DMS 273 treated with DMSO at 0.1 percent for 48 hours (cell line): ENCODE measurements at places on chromosomes 5 and 9.
A peak's percentile ranks its signal among the peaks of the same experiment; 100 is the strongest.

DNA sequence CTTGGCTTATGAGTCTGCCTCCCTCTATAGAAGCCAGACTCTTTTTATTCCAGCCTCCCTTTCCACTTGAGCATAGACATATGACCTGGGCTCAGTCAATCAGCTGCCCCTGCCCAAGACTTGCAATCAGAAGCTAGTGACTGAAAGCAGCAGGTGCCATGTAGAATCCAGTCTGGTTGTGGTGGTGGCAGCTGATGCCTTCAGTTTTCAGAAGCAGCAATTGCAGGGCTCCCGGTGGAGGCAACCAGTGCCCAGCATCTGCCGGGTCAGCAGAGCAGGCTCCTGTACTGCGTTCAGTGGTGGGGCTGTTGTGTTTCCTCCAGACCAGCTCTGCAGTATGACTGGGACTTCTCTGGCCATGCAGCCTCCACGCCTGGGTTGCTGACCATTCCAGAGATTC is 53.9 kb upstream of the PALM2AKAP2 start:
- no peak for DNase-seq

GRCh38 chr5:15496886-15497285 is 3.1 kb upstream of the FBXL7 start:
- DNase-seq: no peak

DNA sequence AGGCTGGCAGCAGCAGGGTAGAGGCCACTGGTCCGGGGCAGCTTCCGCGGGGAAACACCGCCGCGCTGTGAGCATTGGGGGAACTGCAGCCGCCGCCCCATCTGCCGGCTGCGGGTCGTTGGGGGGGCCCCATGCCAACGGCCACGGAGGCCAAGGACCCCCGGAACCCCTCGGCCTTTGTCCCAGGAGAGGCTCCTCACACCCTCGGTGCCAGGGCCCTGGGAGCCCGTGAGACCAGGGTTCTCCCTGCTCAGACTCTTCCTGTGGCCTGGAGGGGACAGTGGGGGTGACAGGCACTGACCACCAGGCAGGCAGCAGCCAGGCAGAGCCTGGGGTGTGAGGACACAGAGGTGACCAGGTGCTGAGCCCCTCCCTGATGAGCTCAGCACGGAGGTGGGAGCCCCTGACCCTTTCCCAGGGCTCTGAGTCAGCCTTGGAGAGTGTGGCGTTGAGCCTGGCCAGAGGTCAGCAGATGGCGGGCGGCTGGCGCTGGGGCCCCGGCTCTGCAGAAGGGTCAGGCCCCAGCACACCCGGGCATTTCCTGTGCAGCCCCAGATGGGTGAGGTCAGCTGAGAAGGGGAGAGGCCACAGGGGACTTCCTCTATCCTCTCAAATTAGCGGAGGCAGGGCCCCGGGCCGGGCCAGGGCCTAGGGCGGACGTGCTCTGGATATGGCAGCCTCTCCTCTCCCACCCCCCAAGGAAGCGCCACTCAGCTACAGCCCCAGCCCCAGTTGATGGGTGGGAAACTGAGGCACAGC is 17.9 kb upstream of the EGFL7 start:
- DNase-seq: no peak

GRCh38 chr5:156237361-156237760 is 89.6 kb upstream of the SGCD start:
- DNase-seq: no peak

DNA sequence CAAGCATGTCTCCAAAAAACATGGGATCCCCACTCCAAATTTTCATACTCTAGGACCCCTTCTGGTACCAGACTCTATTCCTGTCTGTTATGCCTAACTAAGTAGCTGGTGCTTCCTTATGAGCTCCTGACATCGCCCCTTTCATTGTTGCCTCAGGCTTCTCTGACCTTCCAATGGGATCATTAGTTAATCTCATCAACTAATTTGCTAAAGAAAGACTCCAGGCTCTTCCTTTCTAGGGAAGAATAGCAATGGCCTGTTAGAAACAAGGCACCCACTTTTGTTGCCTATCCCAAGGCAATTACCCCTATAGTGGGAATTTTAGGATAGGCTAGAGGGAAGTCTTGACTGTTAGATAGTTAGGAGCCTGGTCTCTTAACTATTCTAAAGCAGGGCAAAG is 369.5 kb downstream of the MLLT3 start:
- no peak for DNase-seq

GRCh38 chr5:115944501-115944900 is 17.8 kb upstream of the LVRN start:
- no peak for DNase-seq

DNA sequence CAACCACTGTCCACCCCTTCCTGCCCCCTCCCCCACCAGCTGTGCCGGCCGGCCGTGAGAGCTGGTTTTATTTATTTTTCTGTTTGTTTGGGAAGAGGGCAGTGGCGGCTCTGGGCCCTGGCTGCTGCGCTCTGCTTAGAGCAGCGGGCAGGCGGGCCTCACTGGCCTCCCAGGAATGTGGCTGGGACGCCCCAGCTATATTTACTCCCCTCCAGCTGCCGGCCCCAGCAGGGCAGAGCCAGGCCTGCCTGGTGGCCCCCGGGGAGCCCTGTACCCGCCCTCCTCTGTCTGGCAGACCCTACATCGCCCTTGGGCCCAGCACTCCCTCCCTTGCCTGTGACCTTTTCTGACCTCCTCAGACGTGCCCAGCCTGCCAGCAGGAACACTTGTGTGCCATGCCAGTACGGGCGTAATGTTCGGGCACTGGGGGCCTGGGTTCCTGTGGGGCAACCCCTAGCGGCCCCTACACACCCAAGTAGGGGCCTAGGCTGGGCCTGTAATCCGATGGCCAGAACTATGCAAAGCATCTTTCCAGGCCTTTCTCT is 7.7 kb downstream of the CXXC5 start:
- no peak for DNase-seq

- no peak for DNase-seq
Measured at GRCh38 chr5:135339189-135339588, 59.8 kb downstream of the MACROH2A1 start.

- no peak for DNase-seq
Measured at GRCh38 chr5:41250351-41250987, 37.1 kb upstream of the C6 start.

DNA sequence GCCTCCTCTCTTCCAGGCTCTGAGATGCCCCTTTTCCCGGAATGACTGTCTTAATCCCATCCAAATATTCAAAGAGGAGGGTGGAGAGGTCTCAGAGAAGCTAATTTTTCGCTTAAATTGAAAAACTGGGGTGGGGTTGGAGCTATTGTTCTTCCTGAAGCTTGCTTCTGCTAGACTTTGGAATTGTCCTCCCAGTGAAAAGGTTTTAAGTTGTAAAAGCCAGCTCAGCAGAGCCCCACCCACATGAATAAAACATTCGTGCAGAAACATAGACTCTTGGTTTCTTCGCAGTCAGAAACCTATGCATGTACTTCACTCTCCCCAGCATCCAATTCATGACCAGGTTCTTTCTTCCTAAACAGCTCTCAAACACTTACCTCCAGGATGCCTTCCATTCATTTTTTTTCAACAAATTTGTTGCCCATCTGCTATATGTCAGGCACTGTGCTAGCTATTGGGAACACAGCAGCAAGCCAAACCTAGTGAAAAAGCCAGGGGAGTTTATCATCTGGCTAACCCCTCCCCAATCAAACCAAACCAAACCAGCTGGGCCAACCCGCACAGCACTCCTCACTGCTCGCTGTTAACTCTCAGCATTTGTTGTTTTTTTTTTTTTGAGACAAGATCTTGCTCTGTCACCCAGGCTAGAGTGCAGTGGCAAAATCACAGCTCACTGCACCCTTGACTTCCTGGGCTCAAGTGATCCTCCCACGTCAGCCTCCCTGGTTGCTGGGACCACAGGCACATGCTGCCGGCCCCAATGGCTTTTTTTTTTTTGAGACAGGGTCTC is 37.9 kb upstream of the OCLN start:
- DNase-seq: no peak

- peak; percentile 56 for DNase-seq
Measured at GRCh38 chr5:143222287-143223231, 180.9 kb downstream of the NR3C1 start.

DNA sequence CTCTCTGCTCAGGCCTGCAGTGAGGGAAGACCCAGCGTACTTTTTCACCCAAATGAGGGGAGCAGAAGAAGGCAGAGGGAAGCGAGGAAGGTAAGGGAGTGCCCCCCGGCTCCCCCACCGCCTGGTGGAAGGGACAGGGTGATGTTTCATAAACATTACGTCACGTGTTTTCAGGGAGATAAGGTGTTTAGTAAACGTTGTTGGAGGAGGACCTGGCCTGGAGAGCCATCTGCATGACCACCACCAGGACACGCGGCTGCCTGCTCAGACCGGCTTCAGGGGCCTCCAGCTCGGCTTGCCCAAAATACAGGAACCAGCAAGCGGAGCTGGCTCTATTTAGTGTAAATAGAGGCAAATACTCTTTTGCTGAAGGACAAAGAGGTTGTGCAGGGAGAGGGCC is 40.0 kb upstream of the C5orf58 start:
- DNase-seq: no peak

DNA sequence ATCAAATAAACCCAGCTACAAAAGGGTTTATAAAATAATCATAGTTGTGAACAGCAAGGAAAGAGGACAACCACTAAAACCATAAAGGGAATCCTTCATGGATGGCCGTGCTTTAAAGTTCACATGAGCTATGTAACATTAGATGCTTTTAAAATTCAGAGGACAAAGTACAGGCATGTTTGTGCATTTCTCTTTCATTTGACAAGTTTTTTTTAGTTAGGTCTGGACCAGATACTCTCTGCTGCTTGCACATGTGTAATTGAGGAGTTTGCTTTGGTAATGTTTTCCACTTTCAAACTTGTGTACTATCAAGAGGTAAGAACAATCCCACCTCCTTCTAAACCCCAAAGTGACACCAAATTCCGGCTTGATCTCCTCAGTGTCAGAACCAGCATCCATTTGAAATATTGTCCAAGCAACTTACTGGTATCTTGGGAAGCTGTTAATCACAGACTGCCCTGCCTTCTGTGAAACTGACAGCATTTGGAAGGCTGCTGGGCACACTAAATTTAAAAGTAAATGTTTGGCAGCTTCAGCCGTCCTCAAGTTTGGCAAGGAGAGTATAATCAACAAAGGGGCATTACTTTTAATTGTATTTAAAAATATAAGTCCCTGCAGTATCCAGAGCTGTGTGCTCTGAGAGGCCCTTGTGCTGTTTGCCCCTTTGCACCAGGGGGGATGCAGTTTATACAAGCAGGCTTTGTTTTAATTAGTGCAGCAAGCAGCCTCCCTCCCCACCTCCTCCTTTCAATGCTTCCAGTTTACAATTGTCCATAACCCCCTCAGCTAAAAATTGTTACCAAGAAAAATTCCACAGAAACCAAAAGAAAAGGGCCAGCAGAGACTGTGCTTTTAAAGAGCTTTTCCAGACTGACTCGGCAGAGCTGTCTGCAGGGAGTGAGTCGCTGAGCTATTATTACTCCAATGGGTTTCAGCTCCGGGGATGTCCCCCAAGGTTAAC is 328.3 kb upstream of the MPDZ start:
- no peak for DNase-seq

- DNase-seq: no peak
Measured at GRCh38 chr5:171131497-171131896, 177.6 kb upstream of the TLX3 start.

GRCh38 chr9:114696814-114697544 is 15.0 kb upstream of the TEX48 start:
- no peak for DNase-seq

DNA sequence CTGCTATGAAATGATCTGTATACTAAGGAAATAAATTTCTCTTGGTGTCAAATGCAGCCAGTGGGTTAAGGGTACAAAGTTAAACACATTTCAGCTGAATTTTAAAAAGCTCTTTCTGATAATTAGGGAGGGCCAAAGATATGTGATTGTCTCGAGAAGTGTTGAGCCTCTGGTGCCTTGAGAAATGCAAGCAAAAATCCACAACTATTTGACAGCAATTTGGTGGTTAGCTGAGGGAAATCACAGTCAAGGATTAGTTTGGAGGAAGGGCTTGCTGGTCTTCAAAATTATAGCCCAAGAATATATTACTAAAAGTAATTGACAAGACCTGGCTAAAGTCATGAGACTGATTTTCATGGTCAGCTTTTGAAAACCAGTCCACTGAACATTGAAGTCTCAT is 255.7 kb upstream of the PPP1R2B start:
- DNase-seq: no peak

DNA sequence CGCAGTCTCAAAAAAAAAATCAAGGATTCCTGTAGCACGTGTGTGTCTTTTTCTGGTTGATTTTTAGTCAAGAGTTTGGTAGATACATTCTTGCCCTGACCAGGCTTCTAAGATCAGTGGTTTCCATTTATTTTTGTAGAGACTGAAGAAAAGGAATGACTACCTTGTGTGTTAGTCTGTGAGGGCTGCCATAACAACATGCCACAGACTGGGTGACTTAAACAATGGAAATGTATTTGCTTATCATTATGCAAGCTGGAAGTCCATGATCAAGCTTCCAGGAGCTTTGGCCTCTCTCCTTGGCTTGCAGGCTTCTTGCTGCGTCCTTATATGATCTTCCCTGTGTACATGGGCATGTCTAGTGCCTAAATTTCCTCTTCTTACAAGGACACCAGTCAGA is 127.0 kb downstream of the CCDC192 start:
- no peak for DNase-seq

GRCh38 chr9:99826579-99826978 is 4.9 kb downstream of the NR4A3 start:
- DNase-seq: no peak

GRCh38 chr9:129138476-129139232 is 27.4 kb downstream of the PTPA start:
- DNase-seq: no peak

- no peak for DNase-seq
Measured at GRCh38 chr5:87268126-87268969, 665 bp downstream of the RASA1 start.

GRCh38 chr5:140221697-140222223 is 46.8 kb downstream of the CYSTM1 start:
- no peak for DNase-seq

GRCh38 chr9:19998823-19999455 is 210.1 kb upstream of the SLC24A2 start:
- DNase-seq: no peak
